ENCODE measurements at places on chromosomes 3 and 15.

- DNase-seq: no peak
These were observed 2.9 kb downstream of the TNFSF10 start for GRCh38 chr3:172520301-172520831.

- no peak for DNase-seq
These were observed 50.1 kb upstream of the CRTC3 start for GRCh38 chr15:90479656-90480055.

GRCh38 chr3:123679712-123680386 lies 95.0 kb upstream of the HACD2 start:
- no peak for DNase-seq

GRCh38 chr3:99131876-99132275 lies 230.4 kb upstream of the DCBLD2 start:
- DNase-seq: no peak

GRCh38 chr3:146325170-146325569 lies 74.3 kb upstream of the PLSCR4 start:
- DNase-seq: no peak

DNA sequence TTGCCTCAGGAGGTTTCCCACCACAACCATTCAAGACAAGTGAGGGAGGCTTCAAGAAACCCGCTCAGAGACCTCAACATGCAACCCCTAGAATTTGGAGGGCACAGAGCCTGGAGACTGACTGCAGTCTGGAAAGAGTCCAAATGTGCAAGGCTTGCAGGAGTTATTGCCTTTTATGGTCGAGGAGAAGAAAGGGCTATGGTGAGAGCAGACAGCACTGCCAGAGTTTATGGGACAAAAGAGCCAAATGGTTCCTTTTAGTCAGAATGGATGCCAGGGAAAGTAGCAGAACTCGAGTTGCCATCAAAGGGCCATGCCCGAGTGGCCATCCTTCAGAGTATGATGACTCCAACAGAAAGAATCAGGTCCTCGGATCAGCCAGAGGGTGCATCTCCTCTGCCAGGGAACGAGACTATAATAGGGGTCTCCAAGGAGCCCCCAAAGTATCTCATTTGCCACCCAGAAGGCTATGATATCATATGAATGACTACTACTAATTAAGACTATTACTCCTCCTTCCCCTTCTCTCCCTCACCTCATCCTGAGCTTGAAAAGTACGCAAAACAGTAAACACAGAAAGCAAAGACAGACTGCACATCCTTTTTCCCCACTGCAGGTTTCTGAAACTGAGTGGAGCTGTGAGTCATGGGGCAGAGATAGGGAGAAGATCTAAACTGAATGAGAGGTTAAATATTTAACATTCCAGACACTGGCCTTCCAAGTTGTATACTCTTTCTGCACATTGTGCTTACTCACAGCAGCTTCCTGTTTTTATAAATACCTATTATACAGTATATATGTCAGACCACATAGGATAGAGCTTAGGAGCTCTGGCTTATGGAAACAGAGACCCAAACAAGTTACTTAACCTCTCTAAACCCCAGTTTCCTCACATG lies 33.9 kb upstream of the TMCO5A start:
- DNase-seq: no peak

GRCh38 chr15:40956541-40956982 lies 3.3 kb downstream of the CHAC1 start:
- DNase-seq: no peak

DNA sequence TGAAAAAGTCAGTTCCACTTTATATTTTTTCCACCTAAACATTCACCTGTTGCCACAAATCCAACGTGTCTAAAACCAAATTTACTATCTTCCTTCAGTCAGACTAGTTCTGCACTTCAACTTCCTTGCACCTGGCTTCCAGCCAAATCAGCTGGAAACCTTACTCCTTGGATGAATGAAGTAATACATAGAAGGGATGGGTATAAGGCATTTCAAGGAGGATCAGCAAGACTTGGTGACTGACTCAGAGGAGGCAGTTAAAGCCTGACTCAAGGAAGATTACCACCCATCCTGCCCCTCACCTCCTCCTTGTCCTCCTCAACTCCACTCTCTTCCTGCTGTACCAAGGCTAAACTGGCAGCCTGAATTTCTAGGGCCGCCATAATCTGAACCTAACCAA lies 37.1 kb downstream of the QTRT2 start:
- DNase-seq: no peak

GRCh38 chr3:149395107-149396089 lies 17.9 kb upstream of the TM4SF1 start:
- DNase-seq: no peak

DNA sequence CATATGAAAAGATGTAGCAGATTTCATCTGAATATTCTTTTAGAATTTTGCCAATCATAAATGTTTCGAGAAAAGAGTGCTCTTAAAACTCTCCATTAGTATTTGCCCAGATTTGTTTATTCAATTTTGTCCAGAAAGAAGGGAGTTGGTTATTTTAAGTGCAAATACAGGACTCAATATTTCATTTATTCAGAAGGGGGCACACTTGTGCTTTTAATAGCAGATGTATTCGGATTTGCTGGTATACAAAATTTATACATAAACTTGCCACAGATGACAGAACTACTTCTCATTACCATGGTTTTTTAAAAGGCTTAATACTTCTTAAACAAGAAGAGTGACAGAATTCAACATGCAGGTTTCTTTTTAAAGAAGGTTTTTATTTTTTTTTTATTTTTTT lies 69.8 kb upstream of the GRM7 start:
- DNase-seq: no peak

DNA sequence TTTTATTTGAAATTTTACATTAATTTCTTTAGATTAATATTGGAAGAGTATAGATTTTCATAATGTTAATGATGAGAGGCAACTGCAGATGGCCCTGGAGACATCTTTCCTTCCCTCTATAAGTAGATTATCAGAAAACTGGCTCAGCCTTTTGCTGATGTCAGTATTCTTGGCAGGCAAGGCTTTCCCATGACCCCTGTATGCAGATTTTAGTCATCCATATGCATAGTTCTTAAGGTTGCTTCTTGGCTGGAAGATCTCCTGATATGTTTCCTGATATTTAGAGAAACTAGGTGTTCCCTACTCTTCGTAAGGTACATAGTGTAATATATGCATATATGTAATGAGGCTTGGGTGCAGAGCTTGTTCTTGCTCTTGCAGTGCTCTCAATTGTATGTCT lies 911.4 kb downstream of the EPHA3 start:
- DNase-seq: no peak

DNA sequence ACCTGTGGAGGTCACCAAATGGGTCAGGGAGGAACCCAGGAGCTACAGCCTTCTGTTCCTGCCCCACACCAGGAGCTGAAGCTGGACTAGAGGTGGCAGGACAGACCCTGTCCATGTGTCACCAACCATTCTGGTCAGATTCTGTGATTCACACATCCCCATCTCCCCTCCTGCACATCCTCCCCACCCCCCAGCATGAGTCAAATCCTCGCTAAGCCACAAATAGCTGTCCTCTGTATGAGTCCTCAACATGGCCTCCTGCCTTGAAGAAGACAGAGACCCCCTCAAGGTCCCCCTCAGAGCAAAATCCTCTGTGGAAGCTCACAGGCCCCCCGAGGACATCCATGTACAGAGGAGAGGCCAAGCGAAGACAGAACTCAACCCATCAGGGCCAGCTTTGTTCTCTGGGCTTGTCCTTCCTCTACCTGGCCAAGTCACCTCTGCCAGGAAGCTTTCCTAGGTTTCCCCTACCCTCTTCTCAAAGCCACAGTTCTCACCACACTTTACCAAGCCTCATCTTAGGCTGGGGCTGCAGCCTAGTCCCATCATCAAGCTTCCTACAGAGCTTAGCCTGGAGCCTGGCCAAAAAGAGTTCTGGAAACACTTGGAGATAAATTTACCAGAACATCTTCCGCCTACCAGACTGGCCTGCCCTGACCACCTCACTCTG lies 17.1 kb downstream of the CACNA2D2 start:
- DNase-seq: no peak

DNA sequence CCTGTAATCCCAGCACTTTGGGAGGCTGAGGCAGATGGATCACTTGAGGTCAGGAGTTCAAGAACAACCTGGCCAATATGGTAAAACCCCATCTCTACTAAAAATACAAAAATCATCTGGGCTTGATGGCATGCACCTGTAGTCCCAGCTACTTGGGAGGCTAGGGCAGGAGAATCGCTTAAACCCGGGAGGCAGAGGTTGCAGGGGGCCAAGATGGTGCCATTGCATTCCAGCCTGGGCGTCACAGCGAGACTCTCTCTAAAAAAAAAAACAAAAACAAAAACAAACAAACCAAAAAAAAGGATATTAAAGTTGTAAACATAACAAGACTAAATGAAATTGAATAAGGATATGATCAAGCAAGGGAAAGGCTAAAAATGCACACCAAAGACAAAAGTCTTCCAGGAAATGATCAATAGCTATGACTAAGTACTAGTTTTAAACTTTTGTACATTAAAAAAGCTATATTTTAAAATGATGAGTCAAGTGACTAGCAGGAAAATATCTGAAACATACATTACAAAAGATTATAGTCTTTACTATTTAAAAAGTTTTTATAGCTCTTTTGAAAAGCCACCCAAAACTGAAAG lies 28.6 kb downstream of the KLHL6 start:
- no peak for DNase-seq

DNA sequence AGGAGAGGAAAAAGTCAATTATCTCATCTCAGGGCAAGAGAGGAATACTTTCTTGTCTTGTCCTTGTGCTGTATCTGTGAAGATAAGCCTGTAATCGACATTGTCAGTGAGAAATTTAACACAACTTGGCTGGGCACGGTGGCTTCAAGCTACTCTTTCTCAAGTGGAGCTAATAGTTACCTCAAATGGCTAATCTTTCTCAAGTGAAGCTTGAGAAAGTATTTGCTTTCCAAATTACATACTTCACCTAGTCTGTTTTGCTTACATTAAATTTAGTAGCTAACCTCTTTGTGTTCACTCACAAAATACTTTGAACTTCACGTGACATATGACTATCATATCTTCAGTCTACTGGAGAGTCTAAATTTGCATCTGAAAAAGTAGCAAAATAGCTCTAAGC lies 48.3 kb upstream of the B3GALNT1 start:
- no peak for DNase-seq

GRCh38 chr3:169847896-169848295 lies 21.8 kb downstream of the LRRC31 start:
- DNase-seq: no peak

DNA sequence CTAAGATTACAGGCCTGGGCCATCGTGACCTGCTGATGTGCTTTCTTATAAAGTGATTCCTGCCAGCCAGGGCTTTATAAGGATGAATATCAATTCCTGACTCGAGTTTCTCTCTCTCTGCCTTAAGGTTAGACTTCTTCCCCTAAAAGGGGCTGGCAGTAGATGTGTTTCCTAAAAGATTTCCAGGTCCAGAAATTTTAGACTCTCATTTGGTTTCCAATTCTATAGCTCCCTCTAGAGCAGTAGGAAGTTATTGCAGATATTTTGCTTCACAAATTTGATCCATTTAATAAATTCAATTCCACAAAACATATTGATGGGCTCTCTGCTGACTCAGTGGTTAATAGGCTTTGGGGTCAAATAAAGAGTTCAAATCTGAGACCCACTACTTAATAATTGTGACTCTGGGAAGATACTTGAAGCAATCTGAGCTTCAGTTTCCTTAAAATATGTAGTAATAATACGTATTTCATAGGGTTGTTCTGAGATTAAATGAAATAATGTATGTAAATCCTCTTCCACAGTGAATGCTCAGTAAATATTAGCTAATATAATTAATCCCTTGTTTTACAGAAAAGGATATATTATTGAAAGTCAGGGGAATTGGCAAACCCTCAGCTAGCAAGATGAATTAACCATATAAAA lies 2.1 kb downstream of the TRIM69 start:
- DNase-seq: no peak

GRCh38 chr3:177108648-177109047 lies 88.6 kb downstream of the TBL1XR1 start:
- DNase-seq: no peak

DNA sequence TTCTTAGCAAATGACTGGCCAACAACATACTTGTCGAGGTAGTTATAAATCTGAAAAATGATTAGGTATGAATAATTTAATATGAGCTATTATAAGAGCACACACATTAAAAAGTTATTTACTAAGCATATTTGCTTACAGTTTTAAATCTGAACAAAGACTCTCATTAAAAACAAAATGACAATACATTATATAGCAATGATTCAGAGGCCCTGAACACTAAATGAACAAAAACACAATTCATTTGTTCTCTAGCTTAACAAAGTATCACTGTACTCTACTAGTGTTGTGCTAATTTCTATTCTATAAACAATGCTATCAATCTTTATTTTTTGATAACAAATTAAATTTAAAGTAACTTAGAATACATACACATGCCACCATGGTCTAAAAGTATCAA lies 21.0 kb downstream of the CLPX start:
- DNase-seq: no peak

- DNase-seq: no peak
These were observed 57.9 kb downstream of the PPP2R3A start for GRCh38 chr3:136023264-136023978.

DNA sequence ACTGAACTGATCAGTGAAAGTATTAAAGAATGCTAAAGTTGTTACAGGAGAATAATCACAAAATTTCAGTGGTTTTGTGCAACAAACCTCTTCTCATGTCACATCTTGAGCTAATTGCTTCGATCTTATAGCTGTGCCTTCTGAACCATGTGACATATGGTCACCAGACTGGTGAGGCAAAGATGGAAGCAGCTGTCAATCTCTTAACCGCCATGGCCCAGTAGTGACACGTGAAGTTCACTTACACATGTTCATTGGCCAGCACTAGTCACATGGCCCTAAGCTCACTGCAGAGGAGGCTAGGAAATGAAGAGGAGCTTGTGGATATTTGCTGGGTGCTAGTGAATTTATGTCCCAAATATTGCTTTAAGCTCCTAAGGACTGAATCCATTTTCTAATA lies 32.5 kb downstream of the BOC start:
- DNase-seq: no peak

- no peak for DNase-seq
These were observed 73.1 kb downstream of the RORA start for GRCh38 chr15:61155741-61156700.

- DNase-seq: no peak
These were observed 116.9 kb upstream of the SOX14 start for GRCh38 chr3:137647179-137647578.

DNA sequence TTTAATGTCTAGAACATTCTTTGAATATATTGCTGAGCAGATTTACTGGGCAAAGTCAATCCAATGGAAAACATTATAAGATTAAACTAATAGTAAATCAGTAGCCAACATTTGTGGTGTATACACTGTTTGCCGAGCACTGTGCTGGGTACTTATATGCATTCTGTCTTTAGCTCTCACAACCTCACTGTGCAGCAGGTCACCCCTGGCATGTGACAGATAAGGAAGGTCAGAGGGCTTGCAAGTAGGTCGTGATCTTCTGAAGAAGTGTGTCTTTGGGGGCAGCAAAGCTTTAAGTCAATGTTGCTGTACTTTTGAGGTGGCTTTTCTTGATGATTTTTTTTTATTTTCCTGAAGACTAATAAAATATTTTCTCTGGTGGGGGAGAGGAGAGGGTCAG lies 62.2 kb downstream of the TCAIM start:
- DNase-seq: no peak

DNA sequence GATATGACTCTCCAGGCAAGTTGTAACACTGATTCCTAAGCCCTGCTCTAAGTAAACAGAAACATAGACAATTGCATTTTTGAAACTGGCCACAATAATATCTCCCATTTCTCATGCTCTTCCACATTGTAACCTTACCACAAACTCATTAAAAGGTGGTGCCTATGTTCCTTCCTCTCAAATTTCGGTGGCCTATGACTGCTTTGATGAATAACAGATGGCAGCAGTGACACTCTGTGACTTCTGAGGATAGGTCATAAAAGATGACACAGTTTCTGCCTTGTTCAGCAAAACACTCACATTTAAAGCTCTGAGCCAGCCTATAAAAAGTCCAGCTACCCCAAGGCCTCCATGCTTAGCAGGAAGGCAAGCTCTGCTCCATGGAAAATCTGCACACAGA lies 195.2 kb downstream of the EFHB start:
- DNase-seq: no peak
